Activated naive CD4-positive, alpha-beta T cell treated with anti-CD3 and anti-CD28 coated beads for 36 hours (primary cell): ENCODE measurements at places on chromosomes 1 and 21. TPM values are rescaled to one million over a fixed set of nuclear protein-coding genes. Genes with fewer than 3 reads are reported as not detected.
A peak's percentile ranks its signal among the peaks of the same experiment; 100 is the strongest.

GRCh38 chr1:88350648-88351047 is 333.4 kb upstream of the PKN2 start:
- no peak for DNase-seq

GRCh38 chr1:116401646-116402176 is 28.7 kb downstream of the ATP1A1 start:
- DNase-seq, result no peak

GRCh38 chr1:22249928-22250680 is 107.2 kb upstream of the WNT4 start:
- DNase-seq, result no peak

GRCh38 chr21:25578056-25578961 is 29.0 kb downstream of the MRPL39 start:
- peak; percentile 53 for DNase-seq

DNA sequence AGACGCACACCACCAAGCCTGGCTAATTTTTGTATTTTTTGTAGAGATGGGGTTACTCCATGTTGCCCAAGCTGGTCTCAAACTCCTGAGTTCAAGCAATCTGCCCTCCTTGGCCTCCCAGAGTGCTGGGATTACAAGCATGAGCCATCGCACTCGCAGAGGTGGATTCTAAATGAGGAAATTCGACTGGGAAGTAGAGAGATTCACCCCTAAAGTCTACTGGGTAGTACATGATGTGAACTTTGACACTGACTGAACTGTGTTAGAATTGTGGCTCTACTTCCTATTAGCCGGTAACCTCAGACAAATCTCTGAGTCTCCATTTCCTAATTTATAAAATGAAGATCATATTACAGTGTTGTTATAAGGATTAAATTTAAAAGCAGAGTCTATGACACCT is 276.0 kb upstream of the NR5A2 start:
- no peak for DNase-seq

DNA sequence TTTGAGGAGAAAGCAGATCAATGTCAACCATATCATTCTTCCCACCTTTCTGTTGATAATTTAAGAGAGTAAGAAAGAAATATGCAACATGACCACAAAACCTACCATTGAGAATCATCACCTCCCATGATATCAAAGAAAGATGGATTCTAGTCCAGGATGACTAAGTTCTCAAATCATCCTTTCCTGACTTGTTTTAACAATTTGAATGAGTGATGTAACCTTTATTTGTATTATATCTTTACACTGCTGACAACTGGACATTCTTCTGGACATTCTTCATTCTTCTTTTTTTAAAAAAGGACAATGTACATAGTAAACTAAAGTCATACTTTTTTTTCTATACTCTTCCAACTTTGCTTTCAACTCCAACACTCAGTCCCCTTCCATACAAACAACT is 9.5 kb downstream of the PSMB4 start:
- DNase-seq, result no peak

DNA sequence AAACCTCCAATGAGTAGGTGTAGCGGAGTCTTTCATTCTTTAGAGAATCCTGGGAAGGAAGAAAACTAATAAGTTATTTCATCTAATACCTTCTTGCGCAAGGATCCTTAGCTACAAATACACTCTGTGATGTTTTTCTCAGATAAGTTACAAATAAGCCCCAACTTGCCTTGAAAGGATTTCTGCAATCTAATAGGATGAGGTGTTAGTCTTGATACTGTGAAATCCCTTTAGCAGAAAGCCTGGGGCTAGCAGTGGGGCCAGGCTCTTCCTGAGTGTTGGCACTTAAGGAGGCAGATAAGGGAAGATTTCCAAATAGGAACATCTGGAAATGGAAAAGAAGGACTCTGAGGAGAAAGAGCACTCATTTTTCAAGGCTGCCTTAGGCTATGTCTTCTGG is 168.0 kb upstream of the DAB1 start:
- no peak for DNase-seq

- DNase-seq, result no peak
Observed at GRCh38 chr21:46128106-46128932, 27.1 kb downstream of the FTCD start.

DNA sequence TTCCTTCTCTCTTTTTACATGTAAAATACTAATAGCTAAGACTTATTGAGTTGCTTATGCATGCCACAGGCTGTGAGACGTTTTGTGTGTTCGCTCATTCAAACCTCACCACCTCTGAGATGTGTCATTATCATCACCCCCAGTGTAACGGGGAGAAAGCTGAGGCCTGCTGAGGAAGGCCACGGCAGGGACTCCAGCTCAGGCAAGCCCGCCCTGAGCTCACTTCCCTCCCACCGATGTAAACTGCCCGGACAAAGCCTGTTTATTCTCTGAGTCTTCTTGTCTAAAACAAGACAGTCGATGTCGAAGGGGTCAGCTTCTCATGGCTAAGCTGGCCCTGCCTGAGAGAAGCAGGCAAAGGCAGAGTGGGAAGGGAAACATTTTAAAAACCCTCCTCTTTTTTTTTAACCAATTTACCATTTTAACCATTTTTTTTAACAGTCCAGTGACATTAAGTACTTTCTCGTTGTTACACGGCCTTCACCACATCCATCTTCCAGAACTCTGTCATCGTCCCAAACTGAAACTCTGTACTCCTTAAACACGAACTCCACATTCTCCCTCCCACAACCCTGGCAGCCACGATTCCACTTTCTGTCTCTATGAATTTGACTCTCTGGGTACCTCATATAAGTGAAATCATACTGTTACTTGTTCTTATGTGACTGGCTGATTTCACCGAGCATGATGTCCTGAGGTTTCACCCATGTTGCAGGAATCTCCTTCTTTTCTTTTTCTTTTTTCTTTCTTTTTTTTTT is 204.8 kb upstream of the GALNT2 start:
- no peak for DNase-seq

- DNase-seq, result no peak
Observed at GRCh38 chr1:177054542-177054941, 110.0 kb downstream of the ASTN1 start.

- no peak for DNase-seq
Observed at GRCh38 chr1:34358636-34359035, 181.9 kb downstream of the C1orf94 start.

GRCh38 chr1:57281324-57281723 is 142.5 kb downstream of the DAB1 start:
- DNase-seq, result no peak

- DNase-seq, result no peak
Observed at GRCh38 chr1:236168716-236169429, 26.5 kb downstream of the GPR137B start.

- DNase-seq, result no peak
Observed at GRCh38 chr1:178389441-178389840, 107.3 kb downstream of the CLEC20A start.

- DNase-seq, result no peak
Observed at GRCh38 chr1:162697140-162697895, 65.1 kb downstream of the DDR2 start.

- no peak for DNase-seq
Observed at GRCh38 chr1:96863449-96863848, 141.9 kb downstream of the PTBP2 start.

DNA sequence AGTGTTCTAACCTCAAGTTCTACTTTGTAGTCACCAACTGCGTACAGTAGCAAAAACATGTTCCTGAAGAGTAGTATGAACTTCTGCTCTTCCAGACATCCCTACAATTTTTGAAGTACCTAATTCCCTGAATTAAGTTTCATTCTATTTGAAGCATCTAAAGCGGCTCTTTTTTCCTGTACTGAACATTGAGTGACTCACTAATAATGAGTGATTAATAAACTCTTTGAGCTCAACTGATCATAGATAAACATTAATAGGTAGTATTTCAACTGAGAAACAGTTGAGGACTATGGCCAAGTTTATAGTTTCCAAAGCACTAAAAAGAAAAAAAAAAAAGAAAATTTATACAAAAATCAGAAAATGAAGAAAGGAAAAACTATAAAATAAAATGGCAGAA is 683.1 kb downstream of the LTN1 start:
- no peak for DNase-seq

GRCh38 chr1:29159773-29160172 is 21.9 kb downstream of the SRSF4 start:
- DNase-seq, result no peak

GRCh38 chr1:40676501-40676900 is 11.0 kb upstream of the RIMS3 start:
- no peak for DNase-seq

GRCh38 chr1:22428672-22429071 is 23.0 kb upstream of the ZBTB40 start:
- peak; percentile 22 for DNase-seq

DNA sequence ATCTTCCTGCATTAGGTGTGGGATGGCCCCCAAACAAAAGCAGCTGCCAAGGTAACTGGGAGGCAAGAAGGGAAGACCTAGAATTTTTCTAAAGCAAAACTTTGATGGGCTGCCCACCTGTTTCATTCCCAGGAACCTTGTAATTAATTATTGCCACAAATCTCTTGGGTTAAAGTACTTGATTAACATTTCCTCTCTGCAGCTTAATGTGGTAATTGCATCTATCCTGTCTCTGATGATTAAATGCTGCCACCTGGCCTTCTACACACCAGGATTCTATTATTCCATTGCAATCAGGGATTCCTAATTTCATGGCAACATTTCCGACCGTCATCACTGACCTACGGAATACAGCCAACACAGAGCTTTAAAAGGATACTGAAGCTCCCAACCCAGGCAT is 68.3 kb upstream of the RC3H1 start:
- no peak for DNase-seq

DNA sequence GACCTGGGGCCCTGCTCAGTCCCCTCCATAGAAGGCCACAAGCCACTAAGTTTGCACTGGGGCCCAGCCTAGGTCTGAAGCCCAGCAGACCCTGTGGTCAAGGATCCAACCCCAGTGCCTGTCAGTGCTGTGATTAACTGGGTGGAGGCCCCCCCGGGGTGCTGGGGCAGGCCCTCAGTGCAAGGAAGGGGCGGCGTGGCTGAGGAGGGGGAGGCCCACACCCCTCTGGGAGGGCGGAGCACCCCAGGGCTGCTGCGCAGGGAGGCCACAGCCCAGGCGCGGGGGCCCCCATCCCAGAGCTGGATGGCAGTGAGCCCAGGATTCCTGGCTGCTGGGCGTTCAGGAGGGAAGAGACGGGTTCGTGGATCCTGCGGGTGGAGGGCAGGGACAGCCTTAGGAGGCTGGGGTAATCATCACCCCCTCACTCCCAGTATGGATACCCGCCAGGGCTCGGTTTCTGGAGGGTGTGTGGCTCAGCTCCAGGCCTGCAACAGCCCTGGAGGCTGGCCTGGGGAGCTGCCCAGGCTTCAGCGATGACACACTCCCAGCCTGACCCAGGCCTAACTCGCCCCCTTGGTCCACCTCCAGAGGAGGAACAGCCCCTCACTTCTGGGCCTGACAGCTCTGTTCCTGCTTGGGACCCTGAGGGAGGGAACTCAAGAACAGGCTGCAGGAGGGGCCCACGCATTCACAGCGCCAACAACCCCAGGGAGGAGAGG is 890 bp downstream of the GJC2 start:
- DNase-seq, result no peak

GRCh38 chr1:188372821-188373220 is 1544.1 kb downstream of the PLA2G4A start:
- DNase-seq, result no peak

GRCh38 chr1:9960011-9960410 is 16.7 kb downstream of the NMNAT1 start:
- no peak for DNase-seq

GRCh38 chr21:30340714-30341573 is 3.5 kb upstream of the KRTAP27-1 start:
- peak; percentile 48 for DNase-seq

- DNase-seq, result no peak
Observed at GRCh38 chr1:11977625-11978024, 2.6 kb upstream of the MFN2 start.

- DNase-seq, result no peak
Observed at GRCh38 chr21:39051588-39051949, 131.7 kb downstream of the PSMG1 start.

Gene RXRG
- not detected for total RNA-seq

Gene FCRL5
- not detected for total RNA-seq

Gene PCP4L1
- total RNA-seq, result 0.37 TPM

Gene C1orf141
- 0.25 TPM for total RNA-seq

Gene TPR
- 217 TPM for total RNA-seq

Gene TRAF3IP3
- 107 TPM for total RNA-seq

Gene LRRC52
- total RNA-seq, result not detected

Gene MMEL1
- 1.5 TPM for total RNA-seq

Gene RGS13
- total RNA-seq, result not detected

Gene CCDC185
- total RNA-seq, result not detected

Gene NDUFS5
- 226 TPM for total RNA-seq

Gene AVPR1B
- not detected for total RNA-seq
